Gastroesophageal sphincter (tissue), 4 donors: ENCODE measurements at places on chromosomes 6 and 20. TPM values are rescaled to one million over a fixed set of nuclear protein-coding genes. Genes with fewer than 3 reads are reported as not detected.

GRCh38 chr6:1326535-1327121 is 14.7 kb downstream of the FOXQ1 start:
- ATAC-seq: no peak

GRCh38 chr6:127893541-127893940 is 7.3 kb downstream of the THEMIS start:
- ATAC-seq: no peak

DNA sequence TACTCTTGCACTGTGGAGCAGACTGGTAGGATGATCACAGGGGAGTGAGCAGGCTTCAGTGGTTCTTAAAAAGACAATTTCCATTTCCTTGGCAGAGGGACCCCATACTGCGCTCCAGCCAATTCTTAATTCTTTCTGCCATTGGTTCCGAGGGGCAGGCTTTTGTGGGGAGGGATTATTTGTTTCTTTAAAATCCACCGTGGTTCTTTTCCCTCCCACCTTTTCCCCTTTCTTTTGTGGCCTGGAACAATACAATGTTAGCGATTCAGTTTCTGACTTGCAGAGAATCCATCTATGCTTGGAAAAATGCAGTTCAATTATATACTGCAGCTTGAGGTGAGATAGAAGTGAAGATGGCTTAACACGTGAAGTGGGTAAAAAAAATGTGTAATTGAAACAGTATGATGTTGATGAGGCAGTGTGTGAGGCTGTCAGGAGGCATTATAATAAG is 379.0 kb upstream of the FLRT3 start:
- no peak for ATAC-seq

- ATAC-seq: no peak
Measured at GRCh38 chr20:13101706-13102105, 92.9 kb downstream of the SPTLC3 start.

DNA sequence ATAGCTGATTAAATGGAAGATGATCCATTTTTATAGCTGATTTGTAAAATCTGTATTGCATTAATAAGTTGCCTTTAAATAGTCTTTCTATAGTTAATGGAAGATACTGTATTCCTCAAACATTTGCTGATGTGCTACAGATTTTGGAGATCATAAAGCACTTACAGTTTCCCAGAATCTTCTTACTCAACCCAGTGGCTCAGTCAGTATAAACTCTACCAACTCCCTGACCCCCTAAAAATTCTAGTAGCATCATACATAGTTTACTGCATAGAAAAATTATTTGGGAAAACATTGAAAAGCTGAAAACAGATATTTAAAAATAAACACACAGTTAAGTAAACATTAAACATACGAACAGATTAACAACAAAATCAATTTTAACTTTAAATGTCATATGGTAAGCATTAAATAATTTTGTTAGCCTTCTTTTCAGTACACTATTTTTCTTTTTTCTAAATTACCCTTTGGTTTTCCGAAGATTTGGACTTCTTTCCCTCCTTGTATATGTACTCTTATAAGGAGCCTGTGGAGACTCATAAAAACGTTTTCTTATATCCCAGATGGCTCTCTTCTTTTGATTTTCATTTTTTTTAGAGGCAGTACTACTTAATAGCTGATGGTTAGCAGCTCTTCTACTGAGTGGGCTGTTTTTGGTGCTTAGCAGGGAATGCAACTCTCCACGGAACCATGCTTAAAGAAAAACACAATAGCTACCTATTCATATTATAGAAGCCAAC is 62.7 kb upstream of the BMP5 start:
- ATAC-seq: no peak

- ATAC-seq: no peak
Measured at GRCh38 chr6:17621003-17621402, 20.9 kb downstream of the FAM8A1 start.

- no peak for ATAC-seq
Measured at GRCh38 chr6:52407467-52407866, 12.7 kb upstream of the EFHC1 start.

- ATAC-seq: no peak
Measured at GRCh38 chr6:165621940-165622339, 41.1 kb downstream of the PDE10A start.

- ATAC-seq: no peak
Measured at GRCh38 chr20:6863798-6864201, 96.3 kb downstream of the BMP2 start.

GRCh38 chr6:11023032-11023431 is 21.1 kb downstream of the ELOVL2 start:
- peak; percentile 46 for ATAC-seq

DNA sequence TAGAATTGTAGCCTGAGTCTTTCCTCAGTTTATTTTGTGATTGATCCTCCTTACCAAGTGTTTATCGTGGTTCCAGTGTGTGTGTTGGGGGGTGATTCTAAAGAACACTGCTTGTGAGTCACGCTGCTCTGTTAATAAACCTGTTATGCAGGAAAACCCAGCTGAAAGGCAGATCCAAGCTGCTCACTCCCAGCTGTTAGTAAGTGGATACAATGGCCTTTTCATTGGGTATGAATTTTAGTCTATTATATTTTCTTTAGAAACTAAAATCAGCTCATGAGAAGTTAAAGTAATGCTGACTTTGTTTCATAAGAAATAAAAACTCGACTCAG is 12.2 kb upstream of the DSTN start:
- ATAC-seq: no peak

- ATAC-seq: no peak
Measured at GRCh38 chr6:167244064-167244960, 46.8 kb upstream of the UNC93A start.

GRCh38 chr6:21678990-21679389 is 85.4 kb downstream of the SOX4 start:
- no peak for ATAC-seq

- ATAC-seq: peak; percentile 88
Measured at GRCh38 chr6:47047479-47048407, 5.6 kb upstream of the ADGRF1 start.

GRCh38 chr20:50283922-50284810 is 93.5 kb downstream of the CEBPB start:
- ATAC-seq: peak; percentile 17

DNA sequence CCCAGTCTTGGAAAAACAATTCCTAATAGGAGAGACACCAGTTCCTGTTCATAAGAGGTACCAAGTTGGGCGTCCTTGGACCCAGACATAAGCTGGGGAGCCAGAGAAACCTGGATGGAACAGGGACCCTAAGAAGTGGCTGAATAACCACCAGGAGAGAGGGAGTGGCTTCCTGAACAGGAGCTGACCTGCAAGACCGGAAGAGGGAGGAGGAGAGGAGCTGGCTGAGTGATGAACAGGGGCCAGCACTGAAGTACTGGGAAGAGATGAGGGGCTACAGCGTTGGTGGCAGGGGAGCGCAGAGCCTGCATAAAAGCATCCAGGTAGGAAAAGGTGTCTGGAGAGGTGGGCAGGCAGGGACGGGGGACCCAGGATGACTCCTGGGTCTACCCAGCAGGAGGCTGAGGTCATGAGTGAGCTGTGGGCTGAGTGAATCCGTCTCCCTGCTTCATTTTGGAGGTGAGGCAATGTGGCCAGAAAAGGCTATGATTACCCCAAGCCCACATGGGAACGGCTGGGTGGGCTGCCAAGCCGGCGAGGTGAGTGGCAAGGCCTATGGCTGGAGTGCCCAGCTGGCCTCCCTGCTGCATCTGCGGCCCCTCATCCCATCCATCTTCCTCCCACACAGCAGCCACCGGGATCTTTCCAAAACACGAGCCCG is 34.4 kb upstream of the ZFAND3 start:
- no peak for ATAC-seq

GRCh38 chr6:116327803-116328527 is 42.8 kb upstream of the DSE start:
- no peak for ATAC-seq

DNA sequence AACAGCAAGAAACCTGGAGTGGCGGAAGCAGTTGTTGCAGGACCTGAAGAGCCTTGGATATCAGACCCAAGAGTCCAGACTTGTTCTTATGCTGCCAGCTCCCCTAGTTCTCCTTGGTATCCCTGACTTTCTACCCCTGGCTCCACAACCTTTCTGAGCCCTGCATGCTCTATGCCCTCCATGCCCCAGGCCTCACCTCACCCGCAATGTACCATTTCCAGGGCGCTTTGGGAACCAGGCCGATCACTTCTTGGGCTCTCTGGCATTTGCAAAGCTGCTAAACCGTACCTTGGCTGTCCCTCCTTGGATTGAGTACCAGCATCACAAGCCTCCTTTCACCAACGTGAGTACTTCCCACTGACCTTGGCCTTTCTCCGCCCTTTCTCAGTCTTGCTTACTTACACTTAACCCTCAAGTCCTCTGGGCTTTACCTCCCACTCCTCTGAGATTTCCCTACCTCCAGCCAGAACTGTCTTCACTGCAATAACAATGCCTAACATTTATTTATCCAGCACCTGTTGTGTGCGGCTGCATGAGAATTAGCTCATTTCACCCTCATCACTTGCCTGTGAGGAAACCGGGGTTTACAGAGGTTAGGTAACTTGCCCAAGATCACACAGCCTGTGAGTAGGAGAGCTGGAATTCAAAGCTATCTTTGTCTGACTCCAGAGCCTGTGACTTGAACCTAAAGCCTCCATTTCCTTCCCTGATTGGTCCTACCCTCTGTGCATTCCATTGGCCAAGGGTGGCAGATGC is 2.3 kb downstream of the POFUT1 start:
- ATAC-seq: no peak

- no peak for ATAC-seq
Measured at GRCh38 chr6:26193467-26194328, 106.5 kb downstream of the HFE start.

DNA sequence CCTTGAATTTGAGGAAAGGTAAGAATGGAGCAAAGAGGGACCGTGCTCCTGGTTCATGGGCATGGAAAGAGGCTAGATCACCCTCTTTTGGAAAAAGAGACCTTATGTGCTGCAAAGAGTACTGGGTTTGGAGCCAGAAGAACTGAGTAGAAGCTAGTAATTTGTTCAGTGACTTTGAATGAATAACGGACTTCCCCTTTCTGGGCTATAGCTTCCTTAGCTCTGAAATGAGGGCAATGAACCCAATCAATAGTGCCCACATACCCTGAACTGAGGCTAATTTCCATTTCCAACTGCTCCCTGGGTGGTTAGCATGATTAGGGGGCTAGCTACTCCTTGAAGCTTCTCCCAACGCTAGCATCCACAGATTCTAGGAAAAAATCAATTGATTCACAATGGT is 121.4 kb downstream of the UNC5CL start:
- no peak for ATAC-seq

GRCh38 chr6:169167581-169168301 is 85.9 kb downstream of the THBS2 start:
- no peak for ATAC-seq

DNA sequence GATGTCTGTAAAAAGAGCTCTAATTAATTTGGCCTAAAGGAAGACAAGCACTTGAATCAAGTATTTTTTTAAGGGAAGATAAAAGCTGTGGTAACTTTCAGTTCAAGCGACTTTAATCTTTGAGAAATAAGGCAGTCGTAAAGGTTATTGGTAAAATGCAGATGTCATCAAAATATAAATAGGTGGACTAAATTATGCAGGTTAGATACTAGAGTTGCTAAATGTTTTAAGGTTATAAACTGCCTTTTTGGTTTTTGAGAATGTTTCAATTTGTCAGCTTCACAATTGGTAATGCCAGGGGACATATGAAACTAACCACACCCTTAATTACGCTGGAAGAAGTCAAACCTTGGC is 159.5 kb upstream of the OLIG3 start:
- ATAC-seq: no peak

- ATAC-seq: peak; percentile 24
Measured at GRCh38 chr6:42451333-42452170, at the start of gene TRERF1. TSS of gene TRERF1 (minus strand) at chr6:42451926. CDS start at chr6:42269590, 182,336 bp downstream.

GRCh38 chr6:75937846-75938245 is 134.6 kb downstream of the IMPG1 start:
- no peak for ATAC-seq

Gene PLEKHG1
- 14.7 TPM for total RNA-seq

Gene LAMA5
- total RNA-seq: 58.6 TPM

Gene NRSN1
- total RNA-seq: 0.15 TPM

Gene VGLL2
- total RNA-seq: not detected

Gene ULBP3
- not detected for total RNA-seq

Gene HLA-DQA2
- 0.40 TPM for total RNA-seq

Gene SOX4
- total RNA-seq: 3.3 TPM

Gene RNF182
- 0.27 TPM for total RNA-seq

Gene TNNC2
- 1.3 TPM for total RNA-seq

Gene COL21A1
- 24.9 TPM for total RNA-seq

Gene SLC17A2
- not detected for total RNA-seq

Gene SYS1
- 38.0 TPM for total RNA-seq

Gene GNMT
- total RNA-seq: 2.6 TPM
